NCI-H1436 treated with DMSO at 0.1 percent for 48 hours (cell line): ENCODE measurements at places on chromosomes 7 and 10.

- no peak for DNase-seq
These were observed 36.1 kb downstream of the AVL9 start for GRCh38 chr7:32531402-32531801.

DNA sequence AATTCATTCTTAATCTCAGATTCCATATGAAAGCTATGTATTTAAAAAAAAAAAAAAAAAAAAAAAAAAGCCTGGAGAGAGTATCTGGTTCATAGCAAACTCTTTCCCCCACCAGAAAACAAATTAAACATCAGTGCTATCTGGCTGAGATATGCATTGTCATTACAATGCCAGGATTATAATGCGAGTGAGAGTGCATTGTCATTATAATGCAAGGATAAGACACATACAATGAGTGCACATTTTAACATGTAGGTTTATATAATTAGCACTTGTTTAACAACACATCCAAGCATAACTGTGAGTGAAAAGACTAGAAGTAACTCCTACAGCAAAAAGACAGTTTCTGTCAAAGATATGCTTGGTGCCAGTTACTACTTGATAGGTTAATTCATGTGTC, 48.1 kb downstream of the ITPRID1 start:
- no peak for DNase-seq

- DNase-seq: no peak
These were observed 81.2 kb downstream of the CTBP2 start for GRCh38 chr10:125079091-125079600.

DNA sequence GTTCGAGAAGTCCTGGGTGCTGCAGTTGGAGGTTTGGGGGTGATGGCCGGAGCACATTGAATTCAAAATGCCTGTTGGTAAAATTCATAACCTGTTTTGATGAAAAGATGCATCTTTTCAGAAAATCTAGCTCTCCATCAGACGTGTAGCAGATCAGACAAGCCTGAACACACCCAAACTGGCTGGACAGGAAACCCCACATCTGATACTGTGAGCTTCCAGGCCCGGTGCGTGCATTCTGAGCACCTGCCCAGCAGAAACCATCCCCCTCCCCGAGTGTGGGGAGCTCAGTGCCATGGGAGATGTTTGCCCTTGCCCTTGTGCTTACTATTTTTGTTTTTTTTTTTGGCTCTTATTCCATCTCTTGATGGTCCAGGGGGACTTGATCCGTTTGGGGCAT, 417.1 kb downstream of the TCERG1L start:
- DNase-seq: no peak

DNA sequence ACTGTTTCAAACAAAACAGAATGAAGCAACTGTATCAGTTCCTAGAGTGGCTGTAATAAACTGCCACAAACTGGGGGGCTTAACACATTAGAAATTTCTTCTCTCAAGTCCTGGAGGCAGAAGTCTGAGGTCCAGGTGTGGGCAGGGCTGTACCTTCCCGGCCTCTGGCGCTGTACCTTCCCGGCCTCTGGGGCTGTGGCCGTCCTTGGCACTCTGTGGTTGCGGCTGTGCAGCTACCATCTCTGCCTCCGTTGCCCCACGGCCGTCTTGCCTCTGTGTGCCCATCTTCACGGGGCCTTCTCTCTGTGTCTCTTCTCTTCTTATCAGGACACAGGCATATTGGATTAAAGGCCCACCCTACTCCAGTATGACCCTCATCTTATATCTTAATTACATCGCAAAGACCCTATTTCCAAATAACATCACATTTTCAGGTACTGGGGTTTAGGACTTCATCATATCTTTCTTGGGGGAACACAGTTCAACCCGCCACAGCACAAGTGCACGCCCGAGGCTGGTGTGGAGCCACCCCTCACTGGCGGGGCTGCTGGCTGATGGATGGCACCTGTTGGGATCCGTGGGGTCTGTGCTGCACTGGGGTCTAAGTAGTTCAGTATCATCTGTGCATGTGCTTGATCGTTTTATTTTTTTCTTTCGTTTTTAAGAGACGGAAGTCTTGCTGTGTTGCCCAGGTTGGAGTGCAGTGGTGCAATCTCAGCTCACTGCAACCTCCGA, 123.2 kb downstream of the ACTR3B start:
- no peak for DNase-seq

DNA sequence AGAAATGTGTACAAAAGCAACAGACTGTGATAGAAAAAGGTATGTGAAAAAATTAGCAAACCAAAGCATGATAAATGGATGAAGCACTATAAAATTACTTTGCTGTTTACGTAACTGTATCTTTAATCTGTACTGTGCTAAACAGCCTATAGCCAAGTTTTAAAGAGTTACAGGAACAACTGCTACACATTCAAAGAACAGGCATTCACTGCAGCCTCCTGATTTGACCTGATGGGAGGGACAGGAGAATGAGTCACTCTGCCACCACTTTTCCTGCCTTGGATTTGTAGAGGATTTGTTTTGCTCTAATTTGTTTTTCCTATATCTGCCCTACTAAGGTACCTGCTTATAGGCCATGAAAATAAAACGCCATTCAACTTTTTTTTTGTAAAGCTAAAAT, 116.1 kb downstream of the FANK1 start:
- no peak for DNase-seq

DNA sequence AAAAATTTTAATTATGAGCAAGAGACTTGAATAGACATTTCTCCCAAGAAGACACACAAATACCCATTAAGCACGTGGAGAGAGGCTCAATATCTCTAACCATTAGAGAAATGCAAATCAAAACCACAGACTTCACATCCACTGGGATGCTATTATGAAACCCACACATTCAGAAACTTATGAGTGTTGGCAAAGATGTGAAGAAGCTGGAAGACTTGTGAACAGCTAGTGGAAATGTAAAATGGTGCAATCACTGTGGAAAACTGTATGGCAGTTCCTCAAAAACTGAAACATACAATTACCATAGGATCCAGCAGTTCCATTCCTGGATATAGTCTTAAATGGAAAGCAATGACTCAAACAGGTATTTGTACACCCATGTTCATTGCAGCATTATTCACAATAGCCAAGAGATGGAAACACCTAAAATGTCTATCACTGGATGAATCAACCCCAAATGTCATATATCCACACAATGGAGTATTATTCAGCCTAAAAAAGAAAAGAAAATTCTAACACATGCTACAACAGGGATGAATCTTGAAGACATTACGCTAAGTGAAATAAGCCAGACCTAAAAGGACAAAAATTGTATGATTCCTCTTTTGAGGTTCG, 53.5 kb upstream of the FRMD4A start:
- DNase-seq: no peak

DNA sequence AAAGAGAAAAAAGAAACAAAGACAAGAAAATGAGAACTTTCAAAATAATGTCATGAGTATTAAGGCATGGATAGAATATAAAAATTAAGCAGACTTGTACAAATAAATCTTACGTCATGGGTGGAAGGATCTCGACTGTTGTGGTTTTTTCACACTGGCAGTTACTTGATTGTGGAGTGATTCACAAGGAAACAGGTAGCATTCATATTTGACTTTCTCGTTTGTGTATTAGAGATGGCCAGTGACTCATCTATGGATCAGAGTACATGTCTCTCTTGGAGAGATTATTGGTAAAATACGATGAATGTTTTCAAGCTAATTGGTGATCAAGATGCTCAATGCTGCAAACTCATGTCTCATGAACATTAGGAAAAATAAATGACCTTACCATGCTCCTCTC, 564.3 kb downstream of the GATA3 start:
- no peak for DNase-seq

GRCh38 chr7:155545348-155545747, 1.0 kb downstream of the CNPY1 start:
- DNase-seq: no peak

- no peak for DNase-seq
These were observed 83.2 kb downstream of the FOXL3 start for GRCh38 chr7:372932-373791.
